Stimulated activated CD8-positive, alpha-beta memory T cell treated with anti-CD3 and anti-CD28 coated beads, Interleukin-2, amount 100 ng/mL, for 1 hour (primary cell): ENCODE measurements at places on chromosomes 12 and 14.

DNA sequence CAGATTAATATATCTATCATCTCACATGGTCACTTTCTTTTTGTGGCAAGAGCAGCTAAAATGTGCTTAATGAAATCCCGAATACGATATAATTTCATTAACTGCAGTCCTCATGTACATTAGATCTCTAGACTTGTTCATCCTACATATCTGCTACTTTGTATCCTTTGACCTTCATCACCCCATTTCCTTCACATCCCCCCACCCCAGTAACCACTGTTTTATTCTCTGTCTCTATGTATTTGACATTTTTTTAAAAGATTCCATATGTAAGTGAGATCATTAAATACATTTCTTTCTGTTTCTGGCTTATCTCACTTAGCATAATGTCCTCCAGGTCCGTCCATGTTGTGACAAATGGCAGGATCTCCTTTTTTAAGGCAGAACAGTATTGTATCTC is 23.0 kb upstream of the ST8SIA1 start:
- no peak for DNase-seq

DNA sequence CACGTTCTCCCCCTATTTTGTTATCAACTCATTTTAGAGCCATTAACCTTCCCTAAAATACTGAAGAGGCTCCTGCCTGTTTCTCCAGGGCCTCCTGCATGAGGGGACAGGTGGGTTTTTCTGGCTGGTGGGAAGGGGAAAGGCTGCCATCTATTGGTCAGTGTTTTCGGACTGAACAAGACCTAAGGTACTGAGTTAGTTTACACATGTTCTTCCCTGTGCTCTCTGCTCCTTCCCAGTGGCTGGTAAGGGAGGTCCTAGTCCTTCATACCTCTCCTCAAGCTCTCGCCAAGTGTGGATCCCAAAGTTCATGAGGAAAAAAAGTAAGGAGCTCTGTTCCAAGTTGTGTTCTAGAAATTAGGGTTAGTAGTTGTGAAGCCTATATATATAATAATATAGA is 357.5 kb downstream of the FSCB start:
- DNase-seq = no peak

DNA sequence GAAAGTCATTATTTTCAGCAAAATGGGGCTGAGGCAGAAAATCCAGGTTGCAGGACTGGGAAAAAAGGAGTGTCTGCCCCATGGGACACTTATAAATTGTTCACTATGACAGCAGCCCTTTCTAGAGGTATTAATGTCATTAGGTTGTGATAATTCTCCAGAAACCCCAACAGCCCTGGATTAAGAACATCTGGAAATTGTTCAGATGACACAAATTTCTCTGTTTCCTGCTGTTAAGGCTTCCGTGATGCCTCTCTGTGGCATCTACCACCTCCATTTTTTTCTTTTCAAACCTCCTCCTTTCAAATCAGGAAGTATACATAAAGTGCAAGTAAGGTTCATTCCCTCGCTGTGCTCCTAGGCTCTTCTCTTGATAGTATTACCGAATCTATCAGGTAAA is 25.6 kb downstream of the EGLN3 start:
- no peak for DNase-seq

DNA sequence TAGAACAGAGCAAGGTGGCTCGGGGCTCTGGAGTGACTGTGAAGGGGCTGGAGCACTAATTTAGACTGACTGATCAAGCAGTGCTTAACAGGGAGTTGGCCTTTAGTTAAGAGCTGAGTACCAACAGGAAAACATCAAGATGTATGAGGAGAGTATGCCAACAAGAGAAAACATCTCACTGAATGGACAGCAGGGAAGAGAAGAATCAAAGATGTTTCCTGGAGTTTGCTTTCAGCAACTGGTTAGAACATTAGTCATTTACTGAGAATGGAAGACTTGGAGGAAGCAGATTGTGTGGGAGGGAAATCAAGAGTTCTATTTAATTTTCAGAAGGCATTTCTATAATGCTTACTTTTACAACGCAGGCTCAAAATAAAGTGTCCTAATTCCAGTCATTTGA is 259.3 kb downstream of the ADAMTS20 start:
- DNase-seq = no peak

GRCh38 chr14:31660191-31660590 is 99.0 kb downstream of the NUBPL start:
- DNase-seq = no peak

DNA sequence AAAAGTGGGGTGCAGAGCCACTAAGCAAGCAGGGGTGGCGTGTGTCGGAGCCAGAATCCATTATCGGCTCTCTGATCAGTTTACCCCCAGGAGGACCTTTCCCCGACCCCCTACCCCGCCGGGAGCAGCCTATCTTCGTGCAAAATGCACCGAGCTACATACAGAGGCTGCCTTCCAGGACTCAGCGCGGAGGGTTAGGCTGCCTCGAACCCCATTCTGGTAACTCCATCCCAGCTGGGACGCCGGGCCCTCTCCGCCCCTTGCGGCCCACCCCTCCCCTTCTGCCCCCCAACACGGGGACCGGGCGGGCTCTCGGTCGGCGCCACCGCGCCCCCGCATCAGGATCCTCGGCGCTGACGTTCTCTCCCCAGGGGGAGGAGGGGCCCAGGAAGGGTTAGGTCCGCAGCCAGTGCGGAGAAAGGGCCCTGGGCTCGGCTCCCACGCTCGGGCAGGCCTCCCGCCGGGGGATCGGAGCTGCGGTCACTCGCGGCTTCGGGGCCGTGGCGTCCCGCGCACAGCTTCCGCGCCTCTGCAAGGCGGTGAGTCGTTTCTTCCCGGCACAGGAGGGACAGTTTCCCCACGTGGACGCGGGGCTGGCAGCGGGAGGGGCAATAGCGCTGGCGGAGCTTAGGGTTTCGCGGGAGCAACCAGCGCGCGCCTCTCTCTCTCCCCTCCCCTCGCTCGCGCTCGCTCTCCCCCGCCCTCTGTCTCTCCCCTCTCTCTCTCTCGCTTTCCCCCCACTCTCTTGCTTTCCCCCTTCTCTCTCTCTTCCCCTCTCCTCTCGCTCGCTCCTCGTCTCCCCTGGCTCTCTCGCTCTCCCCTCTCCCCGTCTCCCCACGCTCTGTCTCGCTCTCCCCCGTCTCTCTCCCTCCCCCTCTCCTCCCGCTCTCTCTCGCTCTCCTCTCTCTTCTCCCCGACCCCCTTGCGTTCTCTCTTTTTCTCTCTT is 12.5 kb upstream of the MAP3K9 start:
- DNase-seq = no peak

DNA sequence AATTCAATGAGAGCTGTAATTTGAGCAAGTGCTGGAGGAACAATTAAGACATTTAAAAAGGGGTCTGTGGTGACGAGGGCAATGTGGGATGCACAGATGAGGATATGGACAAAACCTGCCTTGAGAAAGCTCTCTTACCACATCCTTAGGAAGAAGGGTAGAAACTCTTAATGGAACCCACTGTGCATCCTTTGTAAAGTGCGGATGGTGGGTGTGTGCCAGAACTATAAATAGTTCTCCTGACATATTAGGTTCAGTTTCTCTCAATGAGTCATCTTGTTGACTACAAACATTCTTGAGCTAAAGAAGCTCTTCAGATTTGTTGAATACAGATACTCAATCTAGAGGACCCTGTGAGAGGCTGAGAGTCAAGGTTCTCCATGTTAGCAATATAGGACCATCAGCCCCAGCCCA is 106.1 kb upstream of the ANO4 start:
- DNase-seq = no peak
